Fibroblast of skin of back (primary cell): ENCODE measurements at places on chromosomes 2 and 18.

GRCh38 chr18:77392321-77392720 lies 142.7 kb downstream of the GALR1 start:
- no peak for DNase-seq

GRCh38 chr18:12074736-12075135 lies 18.9 kb upstream of the ANKRD62 start:
- DNase-seq = no peak

DNA sequence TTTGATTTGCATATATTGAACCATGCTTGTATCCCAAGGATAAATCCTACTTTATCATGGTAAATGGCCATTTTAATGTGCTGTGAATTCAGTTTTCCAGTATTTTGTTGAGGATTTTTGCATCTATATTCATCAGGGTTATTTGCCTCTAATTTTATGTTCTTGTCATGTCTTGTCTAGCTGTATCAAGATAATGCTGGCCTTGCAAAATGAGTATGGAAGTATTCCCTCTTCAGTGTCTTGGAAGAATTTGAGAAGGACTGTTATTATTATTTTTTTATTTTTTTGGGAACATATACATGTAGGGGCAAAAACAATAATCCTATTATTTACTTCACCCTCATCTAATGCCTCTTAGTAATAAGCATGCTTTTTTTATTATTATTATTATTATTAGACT lies 398.0 kb upstream of the KCNH7 start:
- DNase-seq = no peak

GRCh38 chr2:46601328-46601963 lies 122.1 kb downstream of the TMEM247 start:
- DNase-seq = peak; percentile 7

DNA sequence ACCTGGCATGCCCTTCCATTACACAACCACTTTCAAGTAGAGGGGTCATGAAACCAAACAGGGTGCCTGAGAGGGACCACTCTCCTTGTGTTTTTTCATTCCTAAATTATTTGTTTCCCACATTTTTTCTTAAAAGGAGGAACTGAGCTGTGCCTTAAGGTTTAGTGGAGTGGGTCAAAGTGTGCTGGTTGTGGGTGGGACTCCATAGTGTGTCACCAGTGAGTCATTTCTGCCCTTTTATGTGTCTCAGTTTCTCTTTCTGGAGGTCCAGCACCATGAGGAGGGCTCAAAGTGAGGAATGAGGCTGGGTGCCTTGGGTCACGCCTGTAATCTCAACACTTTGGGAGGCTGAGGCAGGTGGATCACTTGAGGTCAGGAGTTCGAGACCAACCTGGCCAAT lies 37.8 kb downstream of the COMMD1 start:
- no peak for DNase-seq

GRCh38 chr2:229443141-229443540 lies 172.1 kb upstream of the PID1 start:
- no peak for DNase-seq

DNA sequence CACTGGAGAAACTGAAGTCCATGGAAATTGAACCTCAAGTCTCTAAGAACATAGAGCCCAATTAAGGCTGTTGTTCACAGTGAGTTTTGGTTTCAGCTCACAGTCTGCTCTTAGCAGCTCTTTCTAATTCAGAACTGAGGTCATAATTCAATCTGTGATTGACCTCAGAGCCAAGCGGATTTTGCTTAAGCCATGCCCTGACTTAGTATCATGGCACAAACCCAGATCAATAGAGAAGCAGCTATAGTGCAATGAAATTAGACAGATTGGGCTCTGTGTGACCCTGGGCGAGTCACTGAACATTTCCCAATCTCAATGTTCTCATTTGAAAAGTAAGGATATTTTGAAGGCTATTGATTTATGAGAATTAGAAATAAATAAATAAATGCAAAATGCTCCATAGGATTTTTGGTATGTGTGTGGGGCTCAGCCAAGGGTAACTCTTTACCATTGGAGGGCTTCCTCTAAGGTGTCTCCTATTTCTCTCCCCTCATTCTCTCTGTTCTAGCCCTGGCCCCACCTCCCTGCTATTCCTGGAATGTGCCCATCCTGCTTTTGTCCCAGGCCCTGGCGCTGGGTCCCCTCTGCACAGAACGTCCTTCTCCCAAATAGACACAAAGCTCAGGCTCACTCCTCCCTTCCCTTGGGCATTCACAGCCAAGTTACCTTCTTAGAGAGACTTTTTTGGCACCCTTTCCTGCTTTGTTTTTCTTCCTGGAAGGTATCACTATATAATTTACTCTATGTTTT lies 239.6 kb downstream of the LPIN1 start:
- no peak for DNase-seq

DNA sequence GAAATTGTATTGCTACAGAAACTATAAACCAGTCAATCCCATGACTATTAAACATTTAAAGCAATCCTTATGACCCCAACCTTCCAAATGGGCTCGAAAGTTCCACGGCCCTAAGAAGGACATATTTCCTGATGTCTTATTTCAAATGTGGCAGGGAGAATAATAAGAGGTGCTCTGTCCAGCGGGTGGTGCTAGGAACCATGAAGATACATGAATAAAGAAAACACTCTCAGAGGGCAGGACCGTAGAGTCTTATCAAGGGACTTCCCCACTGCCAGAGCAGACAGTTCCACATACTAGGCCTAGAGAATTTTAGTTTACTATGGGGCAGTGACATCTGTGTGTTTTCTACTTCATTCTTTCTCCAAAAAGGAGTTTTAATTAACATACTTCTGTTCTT lies 187.1 kb upstream of the PIK3C3 start:
- peak; percentile 27 for DNase-seq

- DNase-seq = no peak
Measured at GRCh38 chr2:33839791-33840190, 240.7 kb upstream of the FAM98A start.

DNA sequence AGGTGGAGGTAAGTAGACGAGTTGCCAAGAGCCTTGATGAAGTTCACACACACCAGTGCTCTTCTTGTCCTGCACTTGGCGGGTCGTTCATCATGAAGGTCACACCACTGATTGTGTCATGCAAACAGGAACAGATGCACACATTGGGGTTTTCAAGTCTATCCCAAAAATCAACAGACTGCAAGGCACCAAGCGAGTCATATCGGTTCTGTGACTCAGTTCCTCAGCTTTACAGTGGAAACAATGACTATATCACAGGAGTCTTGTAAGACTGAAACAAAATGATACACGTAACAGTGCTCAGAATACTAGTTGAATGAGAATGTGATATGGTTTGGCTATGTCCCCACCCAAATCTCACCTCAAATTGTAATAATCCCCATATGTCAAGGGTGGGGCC lies 526.9 kb upstream of the ID2 start:
- peak; percentile 76 for DNase-seq

DNA sequence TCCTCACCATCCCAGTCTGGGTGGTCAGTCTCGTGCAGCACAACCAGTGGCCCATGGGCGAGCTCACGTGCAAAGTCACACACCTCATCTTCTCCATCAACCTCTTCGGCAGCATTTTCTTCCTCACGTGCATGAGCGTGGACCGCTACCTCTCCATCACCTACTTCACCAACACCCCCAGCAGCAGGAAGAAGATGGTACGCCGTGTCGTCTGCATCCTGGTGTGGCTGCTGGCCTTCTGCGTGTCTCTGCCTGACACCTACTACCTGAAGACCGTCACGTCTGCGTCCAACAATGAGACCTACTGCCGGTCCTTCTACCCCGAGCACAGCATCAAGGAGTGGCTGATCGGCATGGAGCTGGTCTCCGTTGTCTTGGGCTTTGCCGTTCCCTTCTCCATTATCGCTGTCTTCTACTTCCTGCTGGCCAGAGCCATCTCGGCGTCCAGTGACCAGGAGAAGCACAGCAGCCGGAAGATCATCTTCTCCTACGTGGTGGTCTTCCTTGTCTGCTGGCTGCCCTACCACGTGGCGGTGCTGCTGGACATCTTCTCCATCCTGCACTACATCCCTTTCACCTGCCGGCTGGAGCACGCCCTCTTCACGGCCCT lies 11.2 kb downstream of the ACKR3 start:
- no peak for DNase-seq

DNA sequence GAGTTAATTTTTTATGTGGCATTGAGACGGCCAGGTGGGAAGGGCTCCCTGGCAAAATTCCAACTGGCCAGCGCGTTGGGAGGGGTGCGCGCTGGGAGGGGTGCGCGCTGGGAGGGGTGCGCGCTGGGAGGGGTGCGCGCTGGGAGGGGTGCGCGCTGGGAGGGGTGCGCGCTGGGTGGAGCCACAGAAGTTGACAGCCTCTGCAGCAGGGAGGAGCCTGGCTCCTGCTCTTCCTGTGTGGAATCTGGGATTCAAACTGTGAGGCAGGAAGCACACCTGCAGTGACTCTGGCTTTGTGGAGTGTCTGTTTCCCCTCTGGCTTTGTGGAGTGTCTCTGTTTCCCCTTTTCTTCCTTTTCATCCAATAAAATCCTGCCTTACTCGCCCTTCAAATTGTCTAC lies 147.9 kb upstream of the CBLN2 start:
- no peak for DNase-seq

- DNase-seq = peak; percentile 78
Measured at GRCh38 chr2:235135990-235136561, 184.3 kb downstream of the SH3BP4 start.

- no peak for DNase-seq
Measured at GRCh38 chr2:158512323-158512722, 55.6 kb downstream of the PKP4 start.

DNA sequence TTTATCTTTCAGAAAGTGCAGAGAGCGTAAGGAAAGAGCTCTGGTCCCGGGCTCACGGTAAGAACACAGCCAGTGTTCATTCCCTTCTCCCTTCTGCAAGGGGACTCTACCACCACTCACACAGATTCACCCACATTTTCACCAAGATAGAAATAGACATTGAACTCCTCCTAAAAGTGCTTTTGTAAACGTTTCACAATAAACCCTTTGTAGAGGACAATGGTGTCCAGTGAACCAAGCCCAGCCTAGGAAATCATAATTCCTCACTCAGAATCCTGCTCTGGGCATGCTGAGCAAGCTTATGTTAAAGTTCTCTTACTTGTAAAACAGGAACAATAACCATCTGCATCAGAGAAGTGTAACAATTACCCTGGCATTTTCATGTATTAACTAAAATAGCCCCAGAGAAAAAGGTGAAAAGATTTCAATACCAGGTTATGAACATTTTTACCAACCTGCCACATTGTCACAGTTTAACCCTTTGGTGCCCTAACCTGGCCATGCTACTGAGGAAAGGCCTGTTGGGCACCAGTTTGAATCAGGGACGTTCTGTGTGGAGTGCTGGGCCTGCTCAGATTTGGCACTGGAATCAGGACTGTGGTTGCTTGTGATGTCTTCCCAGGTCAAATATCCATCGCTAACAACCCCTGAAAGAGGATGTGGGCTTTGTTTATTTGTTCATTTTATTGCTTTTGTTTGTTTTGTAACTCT lies 22.5 kb upstream of the NDUFV2 start:
- DNase-seq = no peak
